HepG2 (cell line): ENCODE measurements at places on chromosomes 7 and 10.

GRCh38 chr7:82319674-82320118 lies 123.9 kb downstream of the CACNA2D1 start:
- no peak for DNase-seq

DNA sequence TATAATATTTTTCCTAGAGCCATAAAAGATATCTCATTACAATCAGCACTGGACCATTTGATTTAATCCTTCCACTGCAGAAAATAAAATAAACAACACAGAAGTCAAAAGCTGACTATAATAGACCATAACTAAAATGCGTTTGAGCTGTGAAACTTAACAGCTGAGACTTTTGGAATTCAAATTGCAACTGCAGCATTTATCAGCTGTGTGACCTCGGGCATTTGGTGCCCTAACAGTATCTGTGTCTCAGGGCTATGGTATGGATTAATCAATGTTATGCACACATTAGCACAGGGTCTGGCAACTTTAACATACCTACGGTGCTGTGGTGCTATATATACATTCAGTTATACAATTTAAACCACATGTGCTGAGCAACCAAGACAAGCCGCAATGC lies 160.1 kb downstream of the COL28A1 start:
- DNase-seq = no peak

DNA sequence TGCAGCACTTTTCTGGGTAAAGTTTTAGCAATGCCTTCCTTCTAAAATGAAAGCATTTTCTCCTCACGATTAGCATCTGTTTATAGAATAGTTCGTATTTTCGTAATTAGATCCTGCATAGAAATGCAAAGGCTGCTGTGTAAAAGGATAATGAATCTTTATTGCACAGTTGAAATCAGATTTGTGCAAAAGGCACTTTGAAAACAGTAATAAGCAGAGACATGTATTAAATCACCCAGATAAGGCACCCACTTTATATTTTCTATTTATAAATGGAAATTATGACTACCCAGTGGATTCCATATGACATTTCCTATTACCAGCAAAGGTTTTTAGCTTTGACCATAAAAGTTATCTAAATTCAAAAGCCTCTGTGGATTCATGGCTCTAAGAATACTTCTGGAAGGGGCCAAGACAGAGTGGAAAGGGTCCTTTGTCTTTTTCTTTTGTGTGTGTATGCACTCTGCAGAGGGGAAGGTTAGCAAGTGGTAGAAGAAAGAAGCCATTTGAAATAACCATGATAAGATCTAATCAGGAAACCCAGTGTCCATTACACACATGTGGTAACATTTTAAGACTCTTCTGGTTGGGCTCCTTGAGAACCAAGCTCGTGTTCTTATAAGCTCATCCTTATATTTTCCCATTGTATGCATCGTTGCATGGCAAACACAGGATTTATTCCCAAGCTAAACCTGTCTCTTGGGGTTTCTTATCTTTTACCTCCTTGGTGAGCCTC lies 612.1 kb downstream of the AUTS2 start:
- no peak for DNase-seq

DNA sequence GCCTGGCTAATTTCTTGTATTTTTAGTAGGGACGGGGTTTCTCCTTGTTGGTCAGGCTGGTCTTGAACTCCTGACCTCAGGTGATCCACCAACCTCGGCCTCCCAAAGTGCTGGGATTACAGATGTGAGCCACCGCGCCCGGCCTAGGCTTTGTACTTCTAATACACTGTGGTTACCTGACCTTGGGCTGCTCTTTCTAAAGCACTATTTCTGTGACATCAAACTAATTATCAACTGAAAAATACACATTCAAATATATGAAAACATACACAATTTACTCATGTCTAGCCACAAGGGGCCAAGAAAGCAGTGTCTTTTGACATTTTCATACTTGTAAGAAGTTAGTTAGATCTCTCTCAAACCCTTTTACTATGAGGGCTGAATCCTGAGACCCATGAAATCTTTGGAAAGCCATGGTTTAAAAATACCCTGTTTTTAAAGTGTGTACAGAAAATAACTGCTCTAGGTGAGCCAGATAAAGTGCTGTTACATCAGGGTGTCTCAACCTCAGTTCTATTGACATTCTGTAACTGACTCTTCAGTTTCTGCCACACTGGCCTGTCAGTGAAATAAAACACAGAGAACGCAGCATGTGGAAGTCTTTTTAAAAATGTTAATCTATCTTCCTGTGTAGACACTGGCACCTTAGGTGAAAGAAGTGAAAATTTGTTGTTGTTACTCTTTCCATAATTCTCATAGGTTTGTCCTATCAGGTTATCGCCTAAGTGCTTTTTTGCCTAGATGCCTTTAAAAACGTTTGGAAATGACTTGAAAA lies 58.8 kb downstream of the CREM start:
- DNase-seq = no peak

DNA sequence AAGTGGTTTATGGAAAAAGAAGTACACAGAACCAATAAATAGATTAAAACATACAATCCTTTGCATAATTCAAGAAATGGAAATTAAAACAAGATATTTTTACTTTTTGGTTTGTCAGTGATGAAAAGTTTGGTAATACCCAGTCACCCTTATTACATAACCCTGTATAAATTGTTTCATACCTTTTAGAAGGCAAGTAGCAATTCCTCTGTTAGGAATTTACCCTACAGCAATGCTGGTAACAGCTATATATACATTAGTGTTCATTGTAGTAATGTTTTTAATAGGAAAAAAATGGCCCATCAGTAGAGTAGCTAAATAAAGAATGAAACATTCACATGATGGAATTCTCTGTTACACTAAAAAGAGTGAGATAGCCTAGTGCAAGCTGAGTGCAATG lies 42.7 kb downstream of the PTPN12 start:
- no peak for DNase-seq

DNA sequence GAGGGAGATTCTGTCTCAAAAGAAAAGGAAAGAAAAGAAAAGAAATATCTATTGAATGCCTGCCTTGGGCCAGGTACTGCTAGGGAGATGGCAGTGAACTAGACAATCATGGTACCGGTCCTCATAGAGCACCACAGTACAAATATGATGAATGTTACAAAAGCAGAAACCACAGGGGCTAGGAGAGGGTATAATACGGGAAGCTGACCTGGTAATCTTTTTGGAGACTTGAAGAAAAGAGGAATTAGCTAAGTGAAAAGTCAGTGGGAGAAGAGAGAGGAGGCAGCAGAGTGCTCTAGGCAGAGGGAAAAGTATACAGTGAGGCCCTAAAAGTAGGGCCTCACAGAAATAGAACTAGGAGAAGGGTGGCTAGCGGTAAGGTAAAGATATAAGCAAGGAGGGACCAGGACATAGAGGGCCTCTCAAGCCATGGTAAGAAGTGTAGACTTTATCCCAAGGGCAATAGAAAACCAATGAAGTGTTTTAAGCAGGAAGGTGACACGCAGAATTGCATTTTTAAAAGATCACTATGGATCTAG lies 42.8 kb upstream of the WNT8B start:
- no peak for DNase-seq

- no peak for DNase-seq
These were observed 13.7 kb downstream of the CCDC6 start for GRCh38 chr10:59892697-59893096.

DNA sequence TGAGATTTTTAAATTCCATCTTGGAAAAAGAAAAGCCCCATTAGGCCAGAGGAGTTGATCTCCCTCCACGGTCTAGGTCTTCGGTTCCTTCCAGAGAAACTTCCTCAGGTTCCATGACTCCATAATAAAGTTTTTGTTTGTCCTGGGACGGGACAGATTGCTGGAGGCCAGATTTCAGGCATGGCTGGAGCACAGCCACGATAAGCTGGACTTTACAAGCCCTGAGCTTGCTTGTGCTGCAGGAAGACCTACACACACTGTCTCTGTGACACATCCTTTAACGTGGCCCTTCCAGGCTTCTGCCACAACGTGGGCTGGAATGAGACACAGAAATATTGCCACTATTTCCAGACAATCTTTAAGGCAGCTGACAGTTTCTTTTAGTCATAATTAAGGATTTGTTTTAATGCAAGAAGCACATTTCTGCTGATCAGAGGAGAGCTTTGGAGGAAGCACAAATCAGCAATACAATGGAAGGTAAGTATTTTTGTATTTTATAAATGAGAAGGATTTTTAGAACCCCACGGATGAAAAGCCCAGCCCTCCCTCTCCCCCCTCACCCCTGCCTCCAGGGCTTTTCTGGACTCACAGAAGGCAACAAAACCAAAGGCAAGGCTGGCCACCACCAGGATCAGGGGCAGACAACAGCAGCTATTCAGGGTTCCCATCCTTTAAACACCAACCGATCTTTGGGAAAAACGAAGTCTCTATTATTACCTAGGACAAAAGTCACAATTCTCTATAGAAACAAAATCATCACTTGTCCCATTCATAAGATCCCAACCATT lies 6.5 kb downstream of the CTBP2 start:
- DNase-seq = no peak
